Fibroblast of upper back skin (primary cell): ENCODE measurements at places on chromosomes 5 and 9.
A peak's percentile ranks its signal among the peaks of the same experiment; 100 is the strongest.

- peak; percentile 74 for DNase-seq
Measured at GRCh38 chr5:158513490-158514318, 586.0 kb downstream of the EBF1 start.

- DNase-seq, result no peak
Measured at GRCh38 chr5:161258438-161258837, 288.1 kb downstream of the GABRB2 start.

DNA sequence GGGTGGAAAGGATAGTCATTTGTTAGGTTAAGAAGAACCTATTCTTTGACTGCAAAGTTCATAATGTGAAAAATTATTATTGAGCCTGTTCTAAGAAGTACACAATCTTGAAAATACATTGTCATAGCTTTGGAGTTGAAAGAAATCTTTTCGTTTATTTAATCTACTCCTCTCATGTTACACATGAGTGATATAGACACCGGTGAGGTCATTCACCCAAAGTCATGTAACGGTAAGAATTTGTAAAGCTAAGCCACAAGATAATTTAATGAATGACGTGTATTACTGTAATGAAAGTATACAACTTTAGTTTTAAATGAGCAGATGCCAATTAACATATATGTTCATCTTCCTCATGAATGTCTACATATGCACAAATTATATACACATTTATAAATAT lies 284.1 kb upstream of the PDE4D start:
- peak; percentile 31 for DNase-seq

- DNase-seq, result no peak
Measured at GRCh38 chr5:124536333-124536732, 210.1 kb downstream of the ZNF608 start.

DNA sequence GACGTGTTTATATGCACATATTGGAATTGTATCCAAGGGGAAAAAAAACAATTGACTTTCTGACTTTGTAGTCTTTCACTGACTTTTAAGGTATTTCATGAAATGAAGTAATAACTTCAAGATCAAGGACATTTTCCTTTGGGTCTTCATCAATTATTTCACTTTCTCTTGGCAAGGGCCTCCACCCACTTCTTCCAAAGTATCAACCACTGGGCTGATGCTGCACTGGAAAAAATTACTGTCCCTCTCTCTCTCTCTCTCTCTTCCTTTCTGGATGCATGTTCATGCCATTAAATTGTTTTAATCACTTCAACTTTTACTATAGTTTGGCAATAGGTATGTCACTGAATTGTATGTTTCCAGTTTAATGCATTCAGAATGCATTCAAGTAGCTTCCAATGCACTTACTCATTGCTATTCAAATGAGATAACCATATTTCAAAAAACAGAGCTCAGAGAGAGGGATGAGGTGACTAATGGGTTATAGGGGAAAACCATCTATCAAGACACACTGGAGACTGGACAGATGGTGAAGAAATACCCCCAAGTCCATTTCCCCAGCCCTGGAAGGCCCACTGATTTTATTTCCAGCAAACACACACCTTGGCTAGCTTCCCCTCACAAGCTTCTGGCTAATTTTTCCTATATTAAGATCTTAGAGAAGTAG lies 585.3 kb downstream of the EBF1 start:
- DNase-seq, result peak; percentile 94

DNA sequence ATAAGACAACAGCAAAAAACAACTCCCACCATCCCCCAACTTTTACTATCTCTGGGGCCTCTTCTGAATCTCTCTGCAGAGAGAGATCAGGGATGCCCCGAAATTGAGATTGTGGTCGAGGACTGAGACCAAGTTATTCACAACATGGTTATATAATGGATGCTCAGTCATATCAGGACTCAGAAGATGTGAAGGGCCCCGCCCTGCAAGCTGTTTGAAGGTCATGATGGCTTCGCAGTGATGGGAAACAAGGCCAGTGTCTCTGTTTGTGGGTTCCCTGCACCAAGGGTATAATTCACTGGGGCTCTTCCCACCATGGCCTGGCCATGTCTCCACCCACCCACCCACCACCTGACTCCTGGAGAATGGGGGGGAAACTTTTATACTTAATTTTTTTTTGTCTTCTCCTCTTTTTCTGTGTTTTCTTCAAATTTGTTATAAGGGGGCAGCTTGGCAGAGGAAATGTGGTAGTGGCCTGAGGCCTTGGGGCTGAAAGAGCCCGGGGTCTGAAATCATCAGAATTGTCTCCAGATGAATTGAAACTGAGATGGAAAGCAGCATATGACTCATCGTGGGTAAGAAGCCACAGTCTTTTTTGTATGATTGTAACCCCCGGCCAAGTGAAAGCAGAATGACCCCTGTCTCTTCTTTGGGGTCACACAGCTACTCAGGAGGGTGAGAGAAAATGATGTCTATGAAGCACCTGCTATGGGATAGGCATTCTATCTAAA lies 15.0 kb upstream of the TEX48 start:
- DNase-seq, result peak; percentile 64

GRCh38 chr5:74903165-74903787 lies 37.1 kb upstream of the FAM169A start:
- DNase-seq, result no peak

DNA sequence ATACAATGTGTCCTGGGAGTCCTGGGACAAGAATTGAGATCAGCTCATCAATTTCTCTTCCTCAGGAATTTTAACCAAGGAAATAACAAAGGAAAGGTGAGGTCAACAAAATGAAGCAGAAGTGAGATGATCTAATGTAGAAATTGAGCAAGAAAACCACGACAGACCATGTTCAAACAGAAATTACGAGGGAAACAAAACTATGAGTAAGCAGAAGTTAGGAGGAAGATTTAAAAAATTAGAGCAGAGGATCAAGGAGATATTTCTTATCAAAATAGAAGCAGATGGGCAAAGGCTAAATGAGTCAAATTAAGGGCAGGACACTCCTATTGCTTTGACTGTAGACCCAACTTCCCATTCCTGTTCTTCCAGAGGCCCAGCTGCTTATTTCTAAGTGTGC lies 97.4 kb downstream of the HINT1 start:
- no peak for DNase-seq

DNA sequence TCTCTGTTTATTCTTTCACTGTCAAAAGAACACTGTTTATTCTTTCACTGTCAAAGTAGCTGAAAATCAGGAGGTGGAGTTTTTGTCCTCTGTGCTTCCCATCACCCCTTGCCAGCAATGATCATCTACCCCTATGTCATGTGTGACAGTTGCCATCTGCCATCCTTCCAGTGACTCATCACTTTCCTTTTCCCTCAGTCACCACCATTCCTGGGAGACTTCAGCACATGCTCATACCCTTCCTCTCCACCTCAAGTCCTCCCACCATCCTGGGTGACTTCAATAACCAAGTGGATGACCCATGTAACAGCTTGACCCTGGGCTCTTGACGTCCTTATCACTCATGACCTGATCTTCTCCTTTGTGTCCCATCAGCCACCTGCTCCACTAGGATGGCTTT lies 43.3 kb upstream of the RASEF start:
- no peak for DNase-seq

GRCh38 chr9:84424931-84425330 lies 84.4 kb upstream of the SLC28A3 start:
- DNase-seq, result no peak

GRCh38 chr5:89097103-89097502 lies 214.1 kb upstream of the MEF2C start:
- DNase-seq, result no peak

- DNase-seq, result peak; percentile 87
Measured at GRCh38 chr5:43039471-43040286, 440 bp downstream of the ANXA2R start.

- DNase-seq, result no peak
Measured at GRCh38 chr5:7680260-7680659, 170.7 kb downstream of the CFAP90 start.
